ENCODE measurements at places on chromosomes 16 and 17.

GRCh38 chr17:4987767-4988567, 492 bp upstream of the CAMTA2 start:
- no peak for DNase-seq

DNA sequence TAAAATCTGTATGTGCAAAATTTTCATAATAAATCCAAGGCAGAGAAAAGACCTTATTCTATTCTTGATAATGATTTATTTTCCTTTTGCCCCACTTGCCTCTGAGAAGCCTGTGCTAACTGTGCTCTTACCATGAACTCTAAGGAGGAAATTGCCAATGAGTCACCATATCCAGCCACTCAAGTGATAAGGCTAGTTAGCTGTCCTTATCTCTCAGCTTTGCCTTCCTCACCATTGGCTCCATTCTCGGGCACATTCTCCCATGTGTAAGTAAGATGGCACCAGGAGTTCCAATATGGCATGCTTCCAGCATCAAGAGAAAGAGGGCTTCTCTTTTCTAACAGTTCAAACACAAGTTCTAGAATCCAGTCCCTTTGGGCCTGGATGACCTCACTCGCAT, 142.4 kb downstream of the TOX3 start:
- DNase-seq: no peak

DNA sequence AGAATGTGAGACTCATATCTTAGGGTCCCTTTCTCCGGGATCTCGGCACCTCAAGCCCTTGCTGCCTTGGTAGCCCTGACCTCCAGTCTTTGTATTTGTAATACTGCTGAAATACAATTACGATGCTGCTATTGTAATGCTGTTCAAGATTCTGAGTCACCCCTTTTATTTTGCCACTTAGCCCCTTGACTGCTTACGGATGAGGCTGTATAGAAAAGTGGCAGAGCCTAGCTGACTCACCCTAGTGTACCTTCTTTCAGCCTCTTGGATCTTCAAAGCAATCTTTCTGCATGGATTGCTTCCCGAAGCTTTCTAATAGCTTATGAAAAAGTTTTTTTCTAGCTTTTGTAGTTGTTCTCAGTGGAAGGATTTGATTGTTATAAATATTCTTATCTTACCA, 187.9 kb downstream of the KCNJ2 start:
- no peak for DNase-seq

DNA sequence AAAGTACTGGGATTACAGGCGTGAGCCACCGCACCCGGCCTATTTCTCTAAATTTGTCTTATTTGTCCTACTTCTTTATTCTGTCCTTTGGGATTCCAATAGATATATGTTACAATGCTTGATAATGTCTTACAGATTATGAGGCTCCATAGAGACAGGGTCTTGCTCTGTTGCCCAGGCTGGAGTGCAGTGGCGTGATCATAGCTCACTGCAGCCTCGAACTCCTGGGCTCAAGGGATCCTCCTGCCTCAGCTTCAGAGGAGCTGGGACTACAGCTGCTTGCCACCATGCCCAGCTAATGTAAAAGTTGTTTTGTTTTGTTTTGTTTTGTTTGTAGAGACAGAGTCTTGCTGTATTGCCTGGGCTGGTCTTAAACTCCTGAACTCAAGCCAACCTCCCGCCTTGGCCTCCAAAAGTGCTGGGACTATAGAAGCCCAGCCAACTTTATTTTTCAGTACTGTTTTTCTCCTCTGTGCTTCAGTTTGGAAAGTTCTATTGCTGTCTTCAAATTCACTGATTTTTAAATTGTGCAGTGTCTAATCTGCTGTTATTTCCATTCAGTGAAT, 10.3 kb downstream of the ANKRD13B start:
- no peak for DNase-seq

DNA sequence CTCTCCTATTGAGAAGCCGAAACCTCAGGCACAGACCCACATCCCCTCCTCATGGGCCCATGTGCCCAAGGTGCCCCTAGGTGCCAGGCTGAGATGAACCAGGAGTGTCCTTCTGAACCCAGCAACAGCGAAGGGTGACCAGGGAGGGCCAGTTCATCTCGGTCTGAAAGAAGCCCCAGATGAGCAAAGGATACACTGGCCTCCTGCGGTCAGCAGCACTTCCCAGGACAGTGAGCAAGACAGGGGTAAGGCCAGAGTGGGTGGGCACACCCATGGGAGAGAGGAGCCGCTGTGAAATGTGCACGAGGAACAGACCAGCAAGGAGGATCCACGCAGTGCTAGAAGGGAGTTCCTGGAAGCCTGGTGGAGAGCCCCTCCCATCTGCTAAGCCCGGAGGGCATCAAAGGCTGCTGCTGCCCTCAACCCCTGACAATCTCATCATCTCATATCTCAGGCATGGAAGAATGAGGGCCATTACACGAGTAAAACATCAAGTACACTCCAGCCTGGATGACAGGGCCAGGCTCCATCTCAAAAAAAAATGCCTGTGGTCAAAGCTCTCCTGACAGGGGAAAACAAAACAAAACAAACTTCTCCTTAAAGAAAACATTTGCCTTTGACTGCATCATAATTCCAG, 3.3 kb upstream of the HBZ start:
- no peak for DNase-seq

DNA sequence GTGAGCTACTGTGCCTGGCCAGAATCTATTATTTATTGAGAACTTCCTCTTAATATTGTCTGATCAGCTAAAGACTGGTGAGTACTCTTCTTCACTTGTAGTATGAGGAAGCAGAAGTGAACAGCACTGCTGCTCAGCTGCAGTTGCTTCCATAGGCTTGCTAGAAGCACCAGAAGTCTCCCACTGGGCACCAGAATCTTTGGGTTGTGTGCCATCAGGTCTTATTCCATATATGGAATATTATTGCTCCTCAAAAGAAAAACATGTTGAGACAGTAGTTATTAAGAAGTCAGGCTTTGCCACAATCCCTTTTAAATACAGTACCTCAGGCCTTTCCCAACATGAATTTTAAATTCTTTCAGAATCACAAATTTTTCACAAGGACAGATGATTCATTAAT, 17.2 kb downstream of the SNTB2 start:
- no peak for DNase-seq

- DNase-seq: peak; percentile 35
Observed at GRCh38 chr17:45376171-45377005, 56.3 kb downstream of the ARHGAP27 start.

- DNase-seq: no peak
Observed at GRCh38 chr17:72264682-72265405, 144.0 kb downstream of the SOX9 start.

DNA sequence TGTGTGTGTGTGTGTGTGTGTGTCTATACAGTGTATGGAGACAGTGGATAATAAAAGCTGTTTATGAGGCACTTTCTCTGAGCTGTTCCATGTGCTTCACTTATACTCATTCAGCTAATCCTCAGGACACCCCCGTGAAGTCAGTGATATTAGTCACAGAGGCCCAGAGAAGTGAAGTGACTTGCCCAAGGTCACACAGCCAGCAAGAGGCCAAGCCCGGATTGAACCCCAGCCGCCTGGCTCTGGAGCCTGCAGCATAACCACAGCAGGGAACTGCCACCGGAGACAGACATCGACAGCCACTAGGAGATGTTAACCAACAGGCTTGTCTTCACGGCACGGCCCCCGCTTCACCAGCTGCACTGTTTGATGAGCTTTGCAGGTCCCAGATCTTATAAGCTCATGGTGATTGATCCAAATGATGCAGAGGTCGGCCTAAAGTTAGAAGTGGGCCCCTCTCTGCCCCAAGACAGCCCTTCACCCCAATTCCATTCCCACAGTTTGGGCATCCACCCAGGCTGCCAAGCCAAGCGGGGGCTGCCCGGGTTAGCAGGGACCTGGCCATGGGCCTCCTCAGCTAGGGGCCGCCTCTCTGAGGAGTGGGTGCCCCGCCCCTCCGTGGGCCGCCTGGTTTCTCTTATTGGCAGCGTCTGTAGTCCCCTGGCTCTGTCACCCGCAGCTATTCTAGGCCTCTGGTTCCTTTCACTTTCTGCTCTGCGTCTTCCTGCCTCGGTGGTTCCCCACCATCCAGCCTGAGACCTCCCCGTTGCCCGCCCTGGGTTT, 30.9 kb downstream of the SOCS1 start:
- no peak for DNase-seq

GRCh38 chr16:50996830-50997186, 154.3 kb downstream of the SALL1 start:
- DNase-seq: no peak

DNA sequence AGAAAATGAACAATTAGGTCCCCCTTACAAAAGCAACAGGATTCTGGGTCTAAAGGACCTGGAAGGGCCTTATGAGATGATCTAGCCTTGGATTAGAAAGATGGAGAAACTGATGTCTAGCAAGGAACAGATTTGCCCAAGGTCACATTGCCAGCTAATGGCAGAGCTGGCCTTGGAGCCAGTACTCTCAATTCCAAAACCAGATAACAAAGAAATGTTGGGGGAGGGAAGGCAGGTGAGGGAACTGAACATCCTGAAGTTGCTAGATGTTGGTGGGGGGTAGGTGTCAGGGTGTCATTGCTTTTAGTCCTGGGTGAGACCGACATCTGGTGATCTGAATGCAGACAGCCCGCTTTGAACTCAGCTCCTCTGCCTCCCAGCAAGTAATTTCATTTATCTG, 11.3 kb upstream of the ZNF423 start:
- DNase-seq: no peak

DNA sequence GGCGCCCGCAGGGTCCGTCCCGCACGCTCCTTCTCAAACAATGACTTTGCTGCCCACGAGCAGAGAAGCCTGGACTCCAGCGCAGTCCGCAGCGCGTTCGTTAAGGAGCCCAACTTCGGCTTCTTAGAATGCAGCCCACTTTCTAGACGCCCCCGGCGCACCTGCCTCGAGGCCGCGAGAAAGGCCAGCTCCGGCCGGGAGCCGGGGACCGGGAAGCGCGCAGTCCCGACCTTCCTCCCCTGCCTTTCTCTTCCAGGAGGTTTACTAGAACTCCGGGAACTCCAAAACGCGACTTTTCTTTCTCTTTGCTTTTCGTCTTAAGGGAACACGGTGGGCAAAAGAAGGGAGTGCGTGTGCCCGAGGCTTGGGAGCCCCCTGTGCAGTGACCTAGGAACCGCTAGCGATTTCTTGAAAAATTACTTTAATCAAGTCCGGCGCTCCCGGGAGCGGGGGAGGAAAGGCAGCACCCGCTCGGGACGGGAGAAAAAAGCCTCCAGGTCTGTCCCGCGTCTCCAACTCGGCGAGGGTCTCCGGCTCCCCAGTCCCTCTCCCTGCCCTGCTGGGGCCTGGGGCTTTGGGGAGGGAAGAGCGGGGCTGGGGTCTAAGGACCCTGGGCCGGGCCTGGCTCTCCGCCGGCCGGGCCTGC, 2.6 kb downstream of the HNF1B start:
- DNase-seq: no peak

DNA sequence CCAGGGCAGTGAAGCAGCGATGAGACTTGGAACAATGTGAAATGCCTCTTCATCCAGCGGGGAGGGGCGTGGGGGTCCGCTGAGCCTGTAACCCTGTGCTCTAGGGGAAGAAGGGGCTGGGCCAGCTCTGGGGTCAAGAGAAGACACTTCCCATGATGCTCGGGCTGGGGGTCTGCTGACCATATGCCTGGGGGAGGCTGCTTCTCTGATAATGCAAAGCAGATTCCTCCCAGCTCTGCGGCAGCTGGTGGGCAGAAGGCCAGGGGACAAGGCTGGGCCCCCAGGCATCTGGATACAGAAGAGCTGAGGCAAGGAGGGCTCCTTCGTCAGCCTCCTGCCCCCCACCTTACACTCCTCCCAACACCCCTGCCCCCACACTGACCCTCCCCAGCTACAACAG, 24.7 kb downstream of the NGFR start:
- DNase-seq: no peak

- DNase-seq: no peak
Observed at GRCh38 chr16:71610447-71610846, 15.5 kb upstream of the MARVELD3 start.

GRCh38 chr17:17661134-17661533, 20.1 kb upstream of the RAI1 start:
- no peak for DNase-seq
